Gastrocnemius medialis (tissue), 4 donors: ENCODE measurements at places on chromosomes 4 and X.

DNA sequence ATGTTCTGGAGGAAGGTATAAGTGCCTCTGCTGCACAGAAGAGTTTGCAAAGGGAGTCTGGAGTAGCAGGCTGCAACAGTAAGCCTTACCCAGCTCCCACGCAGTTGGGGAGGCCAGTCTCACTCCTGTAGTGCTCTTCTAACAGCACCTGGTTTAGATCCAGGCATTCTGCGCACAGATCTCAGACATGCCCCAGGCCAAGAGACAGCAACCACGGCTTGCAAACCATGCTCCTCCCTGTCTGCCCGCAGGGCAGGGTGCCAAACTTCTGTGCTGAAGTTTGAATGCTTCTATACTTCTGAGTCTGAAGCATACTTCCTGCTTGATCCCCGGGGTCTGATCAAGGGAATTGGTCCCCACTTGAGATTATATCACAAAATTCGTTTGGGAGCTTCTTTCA, 106.3 kb downstream of the LINC00632 start:
- H3K27me3 ChIP-seq = no peaks in the 10 kb centered on the region
- no peaks in the 10 kb centered on the region for H3K4me1 ChIP-seq
- no peak overlapping the region for H3K4me3 ChIP-seq
- no peak for DNase-seq

DNA sequence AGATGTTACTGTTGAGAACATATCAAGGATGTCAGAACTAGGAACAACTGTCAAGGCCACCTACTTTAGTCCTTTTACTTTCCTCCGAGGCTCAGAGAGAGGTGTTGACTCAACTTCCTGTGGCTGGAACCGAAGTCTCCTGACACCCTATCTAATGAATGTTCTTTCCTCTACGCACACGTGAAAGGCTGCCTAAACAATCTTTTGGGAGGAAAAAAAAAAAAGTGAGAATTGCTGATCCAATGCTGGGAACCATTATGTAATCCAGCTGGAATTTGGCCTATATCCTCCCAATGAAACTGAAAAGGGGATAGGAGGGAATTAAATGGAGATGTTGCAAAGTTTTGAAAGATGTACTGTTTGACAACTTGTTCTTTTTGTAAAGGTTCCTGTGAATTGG, 8.3 kb upstream of the MAP7D3 start:
- H3K36me3 ChIP-seq = no peaks in the 10 kb centered on the region
- peak overlapping the region; percentile 36 for H3K27ac ChIP-seq
- H3K4me3 ChIP-seq = no peak overlapping the region

DNA sequence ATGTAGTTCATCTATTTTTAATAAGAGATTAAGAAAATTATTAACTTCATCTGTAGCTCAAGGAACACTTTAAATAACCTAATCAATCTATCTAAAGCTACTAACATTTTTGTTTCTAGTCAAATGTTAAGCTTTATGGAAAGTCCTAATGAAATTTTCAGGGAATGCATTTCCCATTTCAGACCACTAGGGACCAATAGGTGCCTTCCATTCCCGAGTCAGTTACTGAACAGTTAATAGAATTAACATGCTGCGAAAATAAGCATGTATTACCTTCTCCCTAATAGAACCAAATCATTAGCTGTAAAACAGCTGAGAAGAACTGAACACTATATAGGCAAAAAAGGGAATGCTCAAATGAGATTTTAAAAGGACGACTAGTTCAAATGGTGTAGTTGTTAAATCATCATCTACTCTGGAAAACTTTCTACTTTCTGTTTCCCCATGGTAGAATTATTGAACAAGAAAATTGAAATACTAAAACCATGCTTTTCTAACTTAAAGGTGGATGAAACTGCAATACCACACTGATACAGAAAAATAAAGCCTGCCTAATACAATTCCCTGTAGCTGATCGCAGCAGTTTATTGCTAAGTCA, 22.5 kb downstream of the STX18 start:
- H3K27me3 ChIP-seq = no peaks in the 10 kb centered on the region
- H3K4me3 ChIP-seq = no peak overlapping the region

DNA sequence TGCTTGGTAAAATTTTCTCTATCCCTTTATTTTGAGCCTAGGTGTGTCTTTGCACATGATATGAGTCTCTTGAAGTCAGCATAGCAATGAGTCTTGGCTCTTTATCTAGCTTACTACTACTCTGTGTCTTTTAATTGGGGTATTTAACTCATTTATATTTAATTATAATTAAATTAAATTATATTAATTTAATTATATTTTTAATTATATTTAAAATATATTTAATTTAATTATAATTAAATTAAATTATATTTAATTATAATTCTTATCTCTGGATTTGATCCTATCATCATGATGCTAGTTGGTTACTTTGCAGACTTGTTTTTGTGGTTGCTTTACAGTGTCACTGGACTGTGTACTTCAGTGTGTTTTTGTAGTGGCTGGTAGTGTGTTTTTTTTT, 201.2 kb upstream of the ITM2A start:
- H3K4me3 ChIP-seq = no peak overlapping the region
- no peaks in the 10 kb centered on the region for H3K27me3 ChIP-seq
- no peaks in the 10 kb centered on the region for H3K36me3 ChIP-seq
- no peaks in the 10 kb centered on the region for H3K4me1 ChIP-seq
- H3K27ac ChIP-seq = no peak overlapping the region

DNA sequence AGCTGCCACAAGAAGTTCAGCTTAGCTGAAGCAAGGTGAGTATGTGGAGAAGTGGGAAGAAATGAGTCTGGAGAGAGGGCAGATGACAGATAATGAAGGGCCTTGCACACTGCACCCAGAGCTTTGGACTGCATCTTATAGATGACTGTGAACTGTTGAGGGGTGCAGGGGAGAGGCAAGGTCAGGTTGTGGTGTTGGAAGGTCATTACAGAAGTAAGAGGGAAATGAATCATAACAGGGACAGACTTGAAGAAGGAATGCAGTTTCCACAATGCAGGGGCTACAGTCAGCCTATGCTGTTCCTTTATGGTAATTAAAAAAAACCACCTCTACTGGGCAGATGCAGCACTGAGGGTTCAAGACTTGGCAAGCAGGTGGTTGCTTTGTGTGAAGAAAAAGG, 4.8 kb upstream of the IGFBP7 start:
- no peaks in the 10 kb centered on the region for H3K36me3 ChIP-seq
- H3K4me1 ChIP-seq = peaks cover 5% of the 10 kb centered on the region
- no peak for DNase-seq
- H3K27ac ChIP-seq = no peak overlapping the region
- no peaks in the 10 kb centered on the region for H3K27me3 ChIP-seq
- no peak overlapping the region for H3K4me3 ChIP-seq

- no peak overlapping the region for H3K4me3 ChIP-seq
- no peak overlapping the region for H3K27ac ChIP-seq
- H3K4me1 ChIP-seq = no peaks in the 10 kb centered on the region
- DNase-seq = no peak
- no peaks in the 10 kb centered on the region for H3K36me3 ChIP-seq
Measured at GRCh38 chr4:96164814-96165351, 325.0 kb downstream of the PDHA2 start.

GRCh38 chrX:112025753-112026152, 56.8 kb downstream of the TRPC5 start:
- no peaks in the 10 kb centered on the region for H3K27me3 ChIP-seq
- H3K27ac ChIP-seq = no peak overlapping the region
- no peak overlapping the region for H3K4me3 ChIP-seq
- no peaks in the 10 kb centered on the region for H3K36me3 ChIP-seq
- H3K4me1 ChIP-seq = no peaks in the 10 kb centered on the region
- DNase-seq = no peak

DNA sequence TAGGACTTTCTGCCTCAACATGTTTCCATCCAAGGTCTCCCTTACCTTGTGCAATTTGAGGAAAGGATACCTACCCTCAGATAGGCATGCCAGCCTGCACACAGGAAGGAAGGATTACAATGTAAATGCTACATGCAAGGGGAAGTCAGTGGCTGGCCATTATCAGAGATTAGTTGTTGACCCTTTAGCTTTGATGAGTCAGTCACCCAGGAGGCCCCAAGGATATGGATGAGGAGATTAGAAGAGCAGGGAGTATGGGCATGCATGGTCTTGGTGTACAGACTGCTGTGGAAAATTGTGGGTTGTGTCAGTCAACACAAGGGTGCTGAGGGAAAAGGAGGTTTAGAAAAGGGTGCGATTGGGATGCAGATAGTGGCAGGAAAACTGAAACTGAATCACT, 92.0 kb downstream of the GUCY2F start:
- DNase-seq = no peak
- H3K27ac ChIP-seq = no peak overlapping the region
- H3K27me3 ChIP-seq = no peaks in the 10 kb centered on the region
- no peak overlapping the region for H3K4me3 ChIP-seq
- H3K36me3 ChIP-seq = no peaks in the 10 kb centered on the region

GRCh38 chr4:113976741-113977525, 2.5 kb downstream of the ARSJ start:
- H3K36me3 ChIP-seq = no peaks in the 10 kb centered on the region
- no peaks in the 10 kb centered on the region for H3K4me1 ChIP-seq
- peak overlapping the region; percentile 8 for H3K4me3 ChIP-seq
- no peak overlapping the region for H3K27ac ChIP-seq

DNA sequence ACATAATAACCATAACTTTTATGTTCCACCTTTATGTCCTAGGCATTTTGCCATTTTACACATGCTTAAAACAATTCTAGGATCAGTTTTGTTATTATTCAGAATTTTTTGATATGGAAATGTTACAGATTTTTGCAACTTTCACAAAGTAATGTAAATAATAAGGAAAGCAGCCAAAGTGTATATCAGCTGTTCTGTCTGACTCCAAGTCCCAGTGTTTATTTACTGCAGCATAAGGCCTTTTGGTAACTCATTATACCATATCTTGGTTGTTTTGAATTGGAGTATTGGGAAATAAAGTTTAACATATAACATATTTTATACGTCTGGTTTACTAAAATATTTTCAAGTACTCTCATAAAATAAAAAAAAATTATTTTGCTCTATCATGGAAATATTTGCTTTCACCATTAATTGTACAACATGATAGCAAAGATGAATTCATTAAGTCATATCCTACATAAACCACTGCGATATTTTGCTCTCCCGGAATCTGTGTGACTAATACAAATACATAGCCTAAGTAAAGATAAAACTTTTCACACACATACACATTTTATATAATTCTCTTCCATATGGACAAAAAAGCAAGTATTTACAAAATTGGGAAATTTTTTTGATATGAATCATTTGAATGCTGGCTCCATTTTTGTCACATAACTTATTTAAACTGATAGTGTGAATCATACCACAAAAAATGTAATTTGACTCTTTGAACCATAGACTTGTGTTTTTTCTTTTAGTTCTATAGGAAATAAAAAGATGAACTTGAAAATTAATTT, 399.0 kb downstream of the PABPC4L start:
- H3K36me3 ChIP-seq = no peaks in the 10 kb centered on the region
- DNase-seq = no peak
- no peaks in the 10 kb centered on the region for H3K27me3 ChIP-seq
- no peak overlapping the region for H3K4me3 ChIP-seq
- H3K27ac ChIP-seq = no peak overlapping the region

- no peak for DNase-seq
- H3K27ac ChIP-seq = no peak overlapping the region
- no peaks in the 10 kb centered on the region for H3K36me3 ChIP-seq
- no peaks in the 10 kb centered on the region for H3K27me3 ChIP-seq
- H3K4me3 ChIP-seq = no peak overlapping the region
Measured at GRCh38 chr4:156475322-156475721, 496.3 kb downstream of the PDGFC start.

DNA sequence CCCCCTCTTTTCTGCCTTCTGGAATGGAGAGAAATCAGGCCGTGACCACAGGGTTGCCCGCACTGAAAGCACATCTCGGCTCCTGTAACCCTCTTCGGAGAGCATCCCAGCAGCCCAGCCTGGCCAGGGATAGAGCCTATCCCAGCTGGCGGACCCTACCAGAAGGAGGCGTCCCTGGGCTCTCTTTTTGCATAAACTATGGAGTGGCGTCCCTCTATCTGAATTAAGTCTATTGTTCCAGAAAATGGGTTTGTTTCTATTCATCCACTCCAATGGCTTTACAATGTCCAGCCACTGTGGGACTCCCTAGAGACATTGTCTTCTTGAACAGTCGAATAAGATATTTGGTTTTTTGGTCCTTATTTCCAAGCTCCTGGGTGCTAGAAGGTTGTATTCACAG, 689 bp upstream of the NHSL2 start:
- no peaks in the 10 kb centered on the region for H3K27me3 ChIP-seq
- no peaks in the 10 kb centered on the region for H3K36me3 ChIP-seq
- H3K4me3 ChIP-seq = peak overlapping the region; percentile 49
- no peak for DNase-seq
- no peak overlapping the region for H3K27ac ChIP-seq

- DNase-seq = no peak
- H3K27me3 ChIP-seq = no peaks in the 10 kb centered on the region
- H3K27ac ChIP-seq = no peak overlapping the region
- H3K4me1 ChIP-seq = no peaks in the 10 kb centered on the region
- H3K36me3 ChIP-seq = no peaks in the 10 kb centered on the region
Measured at GRCh38 chrX:37803057-37803456, 23.2 kb downstream of the CYBB start.

- H3K27ac ChIP-seq = no peak overlapping the region
- H3K4me3 ChIP-seq = no peak overlapping the region
Measured at GRCh38 chrX:39470588-39471407, 627.0 kb downstream of the BCOR start.

- H3K4me1 ChIP-seq = no peaks in the 10 kb centered on the region
- no peaks in the 10 kb centered on the region for H3K36me3 ChIP-seq
- no peak for DNase-seq
- no peak overlapping the region for H3K27ac ChIP-seq
Measured at GRCh38 chr4:163264934-163265333, 67.5 kb downstream of the NPY1R start.

DNA sequence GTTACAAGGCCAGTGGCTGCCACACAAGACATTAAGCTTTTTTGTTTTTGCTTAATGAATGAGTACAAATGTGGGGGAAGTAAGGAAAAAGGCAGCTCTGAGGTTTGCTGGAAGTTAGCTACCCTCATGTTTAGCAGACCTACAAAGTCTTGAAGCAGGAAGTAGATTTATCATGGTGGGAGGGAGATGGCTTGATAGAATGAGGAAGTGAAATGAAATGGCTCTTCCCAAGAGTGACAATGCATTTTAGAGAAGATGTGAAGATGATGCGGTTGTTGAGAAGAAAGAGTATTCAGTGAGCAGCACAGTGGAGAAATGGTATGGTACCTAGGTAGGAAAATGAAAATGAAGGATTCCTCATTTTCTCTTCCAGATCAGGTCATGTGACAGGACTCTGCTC, 108.0 kb downstream of the SLIT2 start:
- no peaks in the 10 kb centered on the region for H3K4me1 ChIP-seq
- H3K27me3 ChIP-seq = no peaks in the 10 kb centered on the region
- DNase-seq = no peak
- H3K4me3 ChIP-seq = no peak overlapping the region
- no peaks in the 10 kb centered on the region for H3K36me3 ChIP-seq

- peak overlapping the region; percentile 90 for H3K4me3 ChIP-seq
- DNase-seq = no peak
- peaks cover 28% of the 10 kb centered on the region for H3K4me1 ChIP-seq
- no peaks in the 10 kb centered on the region for H3K27me3 ChIP-seq
- H3K27ac ChIP-seq = peak overlapping the region; percentile 91
Measured at GRCh38 chr4:152780267-152780778, 569 bp downstream of the ARFIP1 start.

- no peaks in the 10 kb centered on the region for H3K4me1 ChIP-seq
- H3K27ac ChIP-seq = no peak overlapping the region
- no peaks in the 10 kb centered on the region for H3K27me3 ChIP-seq
- no peak for DNase-seq
- H3K4me3 ChIP-seq = no peak overlapping the region
Measured at GRCh38 chrX:115533485-115533884, 27.5 kb upstream of the PLS3 start.
